Dorsolateral prefrontal cortex (tissue), 122 donors: ENCODE measurements at places on chromosomes 3 and 15.

- DNase-seq: no peak
Measured at GRCh38 chr15:78208887-78209645, 25.3 kb downstream of the ACSBG1 start.

DNA sequence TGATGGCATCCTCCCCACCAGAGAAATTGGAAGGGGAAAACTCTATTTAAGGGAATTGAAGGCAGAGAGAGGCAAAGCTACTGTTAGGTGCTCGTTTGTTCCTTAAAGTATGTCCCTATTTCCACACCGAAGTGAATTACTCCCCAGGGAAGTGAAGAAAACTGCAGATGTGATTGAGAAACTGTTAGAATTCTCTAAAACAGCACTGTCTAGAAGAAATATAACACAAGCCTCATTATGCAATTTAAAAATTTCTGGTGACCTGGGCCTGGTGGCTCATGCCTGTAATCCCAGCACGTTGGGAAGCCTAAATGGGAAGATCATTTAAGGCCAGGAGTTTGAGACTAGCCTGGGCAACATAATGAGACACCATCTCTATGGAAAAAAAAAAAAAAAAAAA lies 305.0 kb downstream of the SHQ1 start:
- no peak for DNase-seq

DNA sequence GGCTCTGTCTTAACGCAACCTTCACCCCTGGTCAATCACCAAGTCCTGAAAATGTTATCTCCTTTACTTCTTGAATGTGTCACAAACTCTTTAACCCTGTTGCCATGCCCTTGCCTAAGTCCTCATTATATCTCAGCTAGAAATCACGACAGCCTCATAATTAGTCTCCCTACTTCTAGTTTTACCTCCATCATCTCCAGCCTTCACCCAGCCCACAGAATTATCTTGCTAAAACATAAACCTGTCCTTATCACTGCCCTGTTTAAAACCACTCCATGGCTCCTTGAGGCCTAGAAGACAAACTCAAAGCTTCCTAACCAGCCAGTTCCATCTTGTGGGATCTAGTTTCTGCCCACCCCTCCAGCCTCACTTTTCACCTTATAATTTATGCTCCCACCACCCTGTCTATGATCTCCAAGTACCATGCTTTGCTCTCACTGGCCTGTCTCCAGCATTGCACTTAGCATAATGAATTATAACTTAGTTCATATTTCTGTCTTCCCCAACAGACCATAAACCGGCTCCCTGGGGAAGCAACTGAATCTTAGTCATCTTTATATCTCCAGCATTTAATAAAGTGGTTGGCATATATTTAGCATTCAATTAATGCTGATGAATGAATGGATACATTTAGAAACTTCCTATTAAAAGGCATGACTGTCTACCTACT lies 39.2 kb downstream of the GPR176 start:
- no peak for DNase-seq

GRCh38 chr3:137641879-137642704 lies 122.0 kb upstream of the SOX14 start:
- no peak for DNase-seq

DNA sequence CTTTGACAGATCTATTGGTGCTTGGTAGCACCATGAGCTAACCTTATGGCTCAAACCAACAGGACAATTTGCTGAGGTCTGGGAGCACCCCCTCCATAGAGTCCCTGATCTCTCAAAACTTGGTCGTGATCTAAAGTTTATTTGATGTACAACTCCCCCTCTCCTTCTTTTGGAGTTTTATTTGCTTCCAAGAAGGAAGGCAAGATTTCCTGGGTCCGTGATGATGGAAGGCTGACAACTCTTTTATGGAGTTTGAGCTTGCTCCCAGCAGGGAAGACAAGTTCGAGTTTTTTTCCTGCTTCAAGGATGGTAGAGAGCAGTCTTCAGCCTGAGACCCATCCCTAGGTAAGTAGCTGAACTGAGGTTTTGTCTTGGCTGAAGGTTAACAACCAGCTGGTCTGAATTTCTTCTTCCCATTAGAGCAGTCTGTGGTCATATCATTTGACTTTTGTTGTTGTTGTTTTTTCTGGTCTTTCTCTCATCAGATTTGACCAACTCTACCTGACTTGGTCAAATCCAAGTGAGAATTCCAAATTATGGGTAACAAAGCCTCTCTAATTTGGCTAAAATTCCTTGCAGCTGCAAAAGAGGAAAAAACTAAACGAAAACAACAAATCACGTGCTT lies 2.8 kb upstream of the MUC20 start:
- no peak for DNase-seq

- DNase-seq: no peak
Measured at GRCh38 chr3:46489381-46489780, 8.4 kb upstream of the RTP3 start.

- no peak for DNase-seq
Measured at GRCh38 chr3:72318504-72319193, 529.6 kb downstream of the SHQ1 start.

GRCh38 chr3:33095436-33095835 lies 1.5 kb downstream of the GLB1 start:
- no peak for DNase-seq

DNA sequence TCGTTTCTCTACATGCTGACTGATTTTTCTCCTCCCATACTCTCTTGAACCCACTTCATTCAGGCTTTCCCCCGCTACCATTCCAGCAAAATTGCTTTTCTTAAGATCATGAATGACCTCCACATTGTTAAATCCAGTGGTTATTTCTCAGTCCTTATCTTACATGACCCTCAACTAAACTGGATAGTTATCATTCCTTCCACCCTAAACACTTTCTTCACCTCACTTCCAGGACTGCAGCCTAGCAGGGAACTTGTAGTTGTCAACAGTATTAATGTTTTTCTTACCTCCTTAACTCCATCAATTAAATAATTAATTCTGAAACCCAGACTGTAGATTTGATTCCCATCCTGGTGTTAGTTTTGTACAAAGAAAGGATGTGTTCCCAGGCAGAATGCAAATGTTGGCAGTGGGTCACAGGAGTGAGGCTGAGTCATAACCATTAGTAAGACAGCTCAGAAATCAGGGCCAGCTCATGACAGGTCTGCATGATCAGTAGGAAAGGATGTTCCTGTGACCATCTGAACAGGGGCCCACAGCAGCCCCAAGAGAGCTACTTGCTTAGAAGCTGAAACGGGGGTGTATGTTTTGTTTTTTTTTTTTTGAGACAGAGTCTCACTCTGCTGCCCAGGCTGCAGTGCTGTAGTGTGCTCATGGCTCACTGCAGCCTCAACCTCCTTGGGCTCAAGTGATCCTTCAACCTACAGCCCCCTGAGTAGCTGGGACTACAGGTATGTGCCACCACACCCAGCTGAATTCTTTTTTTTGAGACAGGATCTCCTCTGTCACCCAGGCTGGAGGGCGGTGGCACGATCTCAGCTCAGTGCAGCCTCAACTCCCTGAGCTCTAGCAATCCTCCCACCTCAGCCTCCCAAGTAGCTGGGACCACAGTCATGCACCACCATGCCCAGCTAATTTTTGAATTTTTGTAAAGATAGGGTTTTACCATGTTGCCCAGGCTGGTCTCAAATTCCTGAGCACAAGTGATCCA lies 9.1 kb downstream of the BCL2L10 start:
- DNase-seq: peak; percentile 30

- DNase-seq: no peak
Measured at GRCh38 chr15:62469874-62470688, 305.0 kb upstream of the C2CD4B start.

- DNase-seq: no peak
Measured at GRCh38 chr15:94295275-94295674, 63.9 kb downstream of the MCTP2 start.

DNA sequence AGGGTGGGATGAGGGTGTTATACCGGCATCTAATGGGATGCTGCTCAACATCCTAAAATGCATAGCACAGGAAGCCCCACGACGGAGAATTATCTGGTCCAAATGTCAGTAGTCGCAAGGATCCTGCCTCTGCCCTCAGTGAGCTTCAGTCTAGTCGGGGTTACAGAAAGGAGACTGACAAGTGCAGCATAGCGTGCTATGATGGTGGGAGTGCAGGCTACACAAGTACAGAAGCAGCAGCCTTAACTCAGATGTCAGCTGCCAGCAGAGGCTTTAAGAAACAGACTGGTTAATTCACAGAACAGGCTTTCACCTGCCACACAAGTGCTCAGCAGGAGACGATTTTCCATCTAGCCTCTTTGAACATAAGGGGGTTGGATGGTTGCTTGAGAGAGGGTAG lies 6.9 kb downstream of the LRRN1 start:
- DNase-seq: no peak

GRCh38 chr3:196969660-196970546 lies 1.3 kb upstream of the PIGZ start:
- no peak for DNase-seq

DNA sequence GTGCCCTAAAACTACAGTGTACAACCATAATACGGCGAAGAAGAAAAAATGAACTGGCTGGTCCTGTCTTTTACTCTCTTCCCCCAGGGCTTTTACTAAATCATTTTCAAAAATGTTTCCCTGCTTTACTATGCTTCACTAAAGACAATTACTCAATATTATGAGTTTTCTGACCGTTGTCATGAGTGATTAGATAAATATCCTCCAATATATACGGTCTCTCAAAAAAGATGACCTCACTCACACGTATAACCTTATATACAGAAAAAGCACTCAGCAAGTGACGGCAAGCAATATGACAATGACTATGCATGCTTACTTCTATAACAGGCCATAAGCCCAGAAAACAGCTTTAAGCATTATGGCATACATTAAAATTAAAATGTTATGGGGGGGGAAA lies 60.5 kb downstream of the TBL1XR1 start:
- DNase-seq: no peak

DNA sequence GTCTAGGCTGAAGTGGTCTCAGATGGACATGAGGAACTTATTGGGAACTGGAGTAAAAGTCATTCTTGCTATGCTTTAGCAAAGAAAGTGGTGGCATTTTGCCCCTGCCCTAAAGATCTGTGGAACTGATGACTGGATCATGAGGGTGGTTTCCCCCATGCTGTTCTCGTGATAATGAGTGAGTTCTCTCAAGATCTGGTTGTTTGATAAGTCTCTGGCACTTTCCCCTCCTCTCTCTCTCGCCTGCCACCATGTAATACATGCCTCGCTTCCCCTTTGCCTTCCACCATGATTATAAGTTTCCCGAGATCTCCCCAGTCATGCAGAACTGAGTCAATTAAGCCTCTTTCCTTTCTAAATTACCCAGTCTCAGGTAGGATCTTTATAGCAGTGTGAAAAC lies 11.5 kb upstream of the MLF1 start:
- no peak for DNase-seq

GRCh38 chr3:44334326-44334725 lies 4.2 kb upstream of the TCAIM start:
- DNase-seq: no peak

DNA sequence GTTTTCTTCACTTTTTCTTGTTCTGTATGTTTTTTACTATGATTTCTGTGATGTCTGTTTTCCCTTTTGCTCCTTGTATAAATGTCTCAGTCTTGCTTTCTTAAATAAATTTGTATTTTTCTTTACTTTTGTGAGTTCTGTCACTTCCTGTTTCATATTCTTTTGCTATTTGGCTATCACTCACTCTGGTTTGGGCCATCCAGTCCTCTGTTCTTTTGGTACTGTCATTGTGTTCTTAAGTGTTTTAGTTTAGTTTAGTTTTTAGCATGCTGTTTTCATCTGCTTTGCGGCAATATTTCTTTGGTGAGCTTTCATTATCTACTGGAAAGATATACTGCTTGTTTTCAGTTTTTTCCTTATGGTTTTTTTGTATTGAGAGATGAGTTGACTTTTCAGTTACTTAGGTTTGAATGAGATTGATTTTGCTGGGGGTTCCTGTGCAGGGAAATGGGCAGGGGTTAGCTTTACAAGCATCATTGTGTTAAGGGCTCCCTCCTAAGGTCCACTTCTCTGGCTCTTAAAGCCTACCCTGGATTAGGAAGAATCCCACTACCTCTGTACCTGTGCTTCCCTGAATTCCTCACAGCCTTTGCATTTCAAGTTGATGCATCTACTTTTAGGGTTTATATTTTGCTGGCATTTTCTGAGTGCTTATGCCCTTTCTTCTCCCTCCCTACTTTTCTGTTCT lies 35.1 kb downstream of the PDCD6IP start:
- DNase-seq: no peak

DNA sequence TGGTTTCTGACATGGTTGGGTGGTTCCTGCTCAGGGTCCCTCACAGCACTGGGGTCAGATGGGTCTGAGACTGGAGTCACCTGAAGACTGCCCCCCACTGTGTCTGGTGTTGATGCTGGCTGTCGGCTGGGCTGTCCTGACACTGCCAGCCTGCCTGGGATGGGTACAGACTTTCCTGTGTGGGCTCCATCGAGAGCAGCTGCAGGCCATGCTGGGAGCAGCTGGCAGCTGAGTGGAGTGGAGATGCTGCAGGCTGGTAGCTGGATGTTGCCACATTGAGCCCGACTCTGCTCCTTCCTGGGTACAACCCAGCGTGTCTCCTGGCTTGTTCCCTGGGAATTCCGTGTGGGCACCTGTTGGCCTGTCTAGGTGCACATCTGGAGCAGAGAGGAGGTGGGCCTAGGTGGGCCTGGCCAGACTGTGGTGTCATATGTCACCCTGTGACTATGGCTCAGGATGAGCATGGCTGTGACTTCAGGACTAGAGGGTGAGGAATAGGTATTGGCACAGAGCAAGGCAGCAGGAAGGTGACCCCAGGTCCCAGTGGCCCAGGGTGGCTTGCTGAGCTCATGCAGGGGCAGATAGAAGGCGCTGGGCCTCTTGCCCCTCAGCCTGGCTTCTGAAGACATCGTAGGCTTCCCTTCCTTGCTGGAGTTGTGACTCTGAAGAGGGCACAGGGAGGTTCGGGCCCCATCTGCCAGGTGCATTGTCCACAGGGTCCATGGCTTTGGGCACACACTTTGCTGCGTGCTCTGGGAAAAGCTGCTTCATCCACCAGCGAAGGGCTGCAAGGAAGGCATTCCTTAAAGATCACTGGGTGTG lies 40.0 kb upstream of the PRR23E start:
- DNase-seq: no peak

DNA sequence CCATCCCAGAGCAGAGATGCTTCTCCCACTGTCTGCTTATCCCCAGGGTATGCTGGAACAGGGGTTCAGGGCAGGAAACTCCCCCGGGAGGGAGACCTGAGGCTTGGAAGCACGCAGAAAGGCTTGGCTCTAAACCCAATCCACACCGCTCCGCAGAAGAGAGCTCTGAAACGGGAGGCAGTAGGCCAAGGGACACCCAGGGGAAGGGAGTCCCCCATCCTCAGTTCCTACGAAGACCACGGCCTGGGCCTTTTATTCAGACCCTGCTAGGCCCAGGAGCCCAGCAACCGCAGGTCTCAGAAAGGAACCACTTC lies 1.8 kb upstream of the HAPLN3 start:
- no peak for DNase-seq

DNA sequence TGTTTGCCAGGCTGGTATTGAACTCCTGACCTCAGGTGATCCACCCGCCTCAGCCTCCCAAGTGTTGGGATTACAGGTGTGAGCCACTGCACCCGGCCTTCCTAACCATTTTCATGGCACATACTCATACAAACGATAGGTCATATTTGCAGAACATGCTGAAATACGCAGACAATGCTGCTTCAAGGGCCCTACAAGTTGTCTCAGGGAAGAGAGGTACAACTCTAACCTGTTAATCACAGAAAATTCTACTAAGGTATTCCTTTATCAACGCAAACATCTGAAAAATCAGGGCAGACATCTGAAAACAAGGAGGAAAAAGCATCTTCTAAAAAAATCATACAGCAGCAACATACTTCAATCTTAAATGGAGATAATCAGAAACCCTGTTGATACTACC lies 39.9 kb downstream of the RAF1 start:
- no peak for DNase-seq

- DNase-seq: no peak
Measured at GRCh38 chr3:50318163-50318562, 4.4 kb downstream of the HYAL2 start.
